PC-3 (cell line): ENCODE measurements at places on chromosomes 4 and X. TPM values are rescaled to one million over a fixed set of nuclear protein-coding genes. Genes with fewer than 3 reads are reported as not detected.

DNA sequence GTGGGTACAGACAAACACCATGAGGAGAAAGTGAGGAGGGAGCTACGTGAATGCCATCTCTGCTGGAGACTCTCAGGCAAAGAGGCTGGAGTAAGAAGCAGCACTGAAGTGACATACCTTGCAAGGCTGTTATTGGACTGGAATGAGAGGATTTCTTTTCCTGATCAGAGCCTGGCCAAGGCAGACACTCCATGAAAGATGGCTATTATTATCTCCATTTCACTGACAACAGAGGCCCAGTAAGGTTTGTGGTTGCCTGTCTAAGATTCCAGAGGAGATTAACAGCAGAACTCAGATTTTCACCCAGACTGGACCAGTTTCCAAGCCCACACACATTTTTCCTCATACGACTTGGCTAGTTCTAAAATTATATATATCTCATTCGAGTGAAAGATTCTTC, 162.0 kb upstream of the EOLA2 start:
- DNase-seq = no peak

- DNase-seq = peak; percentile 79
These were observed 84.2 kb downstream of the BCOR start for GRCh38 chrX:40013266-40014195.

Gene MAGEC1
- not detected in 2 replicates for total RNA-seq

GRCh38 chr4:5971078-5971450, 47.2 kb downstream of the C4orf50 start:
- no peak for DNase-seq

DNA sequence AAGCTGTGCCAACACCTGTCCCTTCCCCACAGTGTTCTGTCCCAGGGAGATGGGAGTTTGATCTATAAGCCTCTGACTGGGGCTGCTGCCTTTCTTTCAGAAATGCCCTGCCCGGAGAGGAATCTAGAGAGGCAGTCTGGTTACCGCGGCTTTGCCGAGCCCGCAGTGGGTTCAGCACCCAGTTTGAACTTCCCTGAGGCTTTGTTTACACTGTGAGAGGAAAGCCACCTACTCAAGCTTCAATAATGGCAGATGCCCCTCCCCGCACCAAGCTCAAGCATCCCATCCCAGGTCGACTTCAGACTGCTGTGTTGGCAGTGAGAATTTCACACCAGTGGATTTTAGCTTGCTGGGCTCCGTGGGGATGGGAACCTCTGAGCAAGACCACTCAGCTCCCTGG, 33.3 kb upstream of the ARSJ start:
- peak; percentile 15 for DNase-seq

DNA sequence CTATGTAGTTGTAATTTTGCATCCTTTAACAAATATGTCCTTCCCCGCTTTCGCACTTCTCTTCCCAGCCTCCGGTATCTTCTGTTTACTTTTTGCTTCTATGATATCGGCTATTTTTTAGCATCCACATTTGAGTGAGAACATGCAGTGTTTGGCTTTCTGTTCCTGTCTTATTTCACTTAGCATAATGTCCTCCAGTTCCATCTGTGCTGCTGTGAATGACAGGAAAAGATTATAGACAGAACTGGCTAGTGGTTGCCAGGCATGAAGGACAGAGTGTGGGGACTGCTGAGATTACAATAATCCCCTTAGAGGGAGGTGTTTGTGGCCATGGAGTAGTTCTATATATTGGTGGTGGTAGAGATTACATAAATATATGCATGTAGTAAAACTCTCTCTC, 588.6 kb downstream of the NLGN4X start:
- DNase-seq = no peak

- DNase-seq = peak; percentile 92
These were observed 111.6 kb downstream of the BTC start for GRCh38 chr4:74682567-74683359.

GRCh38 chrX:115583496-115584004, 22.6 kb downstream of the PLS3 start:
- DNase-seq = peak; percentile 43

Gene LUZP4
- total RNA-seq = not detected in 2 replicates

Gene HSFX4
- not detected in 2 replicates for total RNA-seq

GRCh38 chr4:5472160-5472591, 236.2 kb downstream of the EVC2 start:
- no peak for DNase-seq

- no peak for DNase-seq
These were observed 27.4 kb downstream of the CASP6 start for GRCh38 chr4:109675843-109676242.

DNA sequence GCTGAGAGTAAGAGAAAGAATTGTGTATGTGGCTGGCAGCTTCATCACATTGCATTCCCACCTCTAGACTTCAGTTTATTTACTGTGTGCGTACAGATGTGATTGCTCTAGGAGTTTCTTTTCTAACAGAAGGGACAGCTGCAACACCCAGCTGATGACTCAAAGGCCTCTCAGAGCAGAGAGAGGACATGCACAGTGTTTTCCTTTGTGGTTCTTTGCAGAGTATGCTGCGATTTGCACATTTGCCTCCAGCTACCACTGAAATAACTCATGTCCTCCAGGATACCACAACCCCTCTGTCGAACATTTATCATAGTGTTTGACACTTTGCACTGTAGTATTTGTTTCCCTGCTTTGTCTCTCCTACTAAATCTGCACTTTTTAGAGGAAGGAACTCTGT, 294.1 kb downstream of the STIM2 start:
- DNase-seq = peak; percentile 79
